ENCODE measurements at places on chromosomes 5 and 9. TPM values are rescaled to one million over a fixed set of nuclear protein-coding genes. Genes with fewer than 3 reads are reported as not detected.

DNA sequence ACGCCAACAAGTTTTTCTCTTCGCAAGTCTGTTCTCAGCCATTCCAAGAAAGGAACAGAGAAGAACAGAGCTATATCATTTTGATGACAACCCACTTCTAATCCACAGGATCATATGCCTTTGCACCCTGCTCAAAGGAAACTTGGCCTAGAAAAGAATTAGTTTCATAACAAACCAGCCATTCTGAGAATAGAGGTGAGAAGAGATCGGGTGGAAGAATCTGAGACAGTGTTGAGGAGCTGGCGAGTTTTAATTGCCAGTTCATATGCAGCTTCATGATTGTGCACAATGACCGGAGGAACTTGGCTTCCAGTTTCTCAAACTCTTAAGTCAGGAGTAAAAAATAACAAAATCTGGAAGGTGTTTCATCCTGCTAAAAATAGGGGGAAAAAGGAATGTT is 380.0 kb downstream of the NR2F1-AS1 start:
- no peak for DNase-seq
- no peak overlapping the region for H3K27ac ChIP-seq
- H3K4me1 ChIP-seq, result no peaks in the 10 kb centered on the region
- H3K27me3 ChIP-seq, result no peaks in the 10 kb centered on the region
- H3K36me3 ChIP-seq, result no peaks in the 10 kb centered on the region
- H3K4me3 ChIP-seq, result no peak overlapping the region

DNA sequence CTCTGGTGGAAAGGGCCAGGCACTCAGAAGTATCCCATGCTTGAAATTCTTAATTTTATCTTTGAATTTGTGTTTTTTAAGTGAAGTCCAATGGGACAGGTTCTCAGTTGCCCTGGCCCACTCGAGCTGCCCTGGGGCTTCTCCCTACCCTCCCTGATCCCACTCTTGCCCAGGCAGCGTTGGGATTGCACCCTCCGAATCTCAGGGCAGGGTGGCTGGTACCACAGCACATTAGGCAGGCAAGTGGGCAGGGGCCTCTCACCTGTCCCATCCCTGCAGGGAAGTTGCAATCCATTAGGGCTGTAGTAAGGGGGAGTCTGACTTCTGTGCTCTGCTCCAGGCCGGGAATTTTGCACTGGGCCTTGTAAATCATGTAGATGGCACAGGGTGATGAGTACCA is 2.7 kb downstream of the RUFY1 start:
- no peak for DNase-seq
- peaks cover 13% of the 10 kb centered on the region for H3K4me1 ChIP-seq
- no peaks in the 10 kb centered on the region for H3K27me3 ChIP-seq
- H3K27ac ChIP-seq, result no peak overlapping the region
- H3K36me3 ChIP-seq, result peaks cover 7% of the 10 kb centered on the region
- no peak overlapping the region for H3K4me3 ChIP-seq

DNA sequence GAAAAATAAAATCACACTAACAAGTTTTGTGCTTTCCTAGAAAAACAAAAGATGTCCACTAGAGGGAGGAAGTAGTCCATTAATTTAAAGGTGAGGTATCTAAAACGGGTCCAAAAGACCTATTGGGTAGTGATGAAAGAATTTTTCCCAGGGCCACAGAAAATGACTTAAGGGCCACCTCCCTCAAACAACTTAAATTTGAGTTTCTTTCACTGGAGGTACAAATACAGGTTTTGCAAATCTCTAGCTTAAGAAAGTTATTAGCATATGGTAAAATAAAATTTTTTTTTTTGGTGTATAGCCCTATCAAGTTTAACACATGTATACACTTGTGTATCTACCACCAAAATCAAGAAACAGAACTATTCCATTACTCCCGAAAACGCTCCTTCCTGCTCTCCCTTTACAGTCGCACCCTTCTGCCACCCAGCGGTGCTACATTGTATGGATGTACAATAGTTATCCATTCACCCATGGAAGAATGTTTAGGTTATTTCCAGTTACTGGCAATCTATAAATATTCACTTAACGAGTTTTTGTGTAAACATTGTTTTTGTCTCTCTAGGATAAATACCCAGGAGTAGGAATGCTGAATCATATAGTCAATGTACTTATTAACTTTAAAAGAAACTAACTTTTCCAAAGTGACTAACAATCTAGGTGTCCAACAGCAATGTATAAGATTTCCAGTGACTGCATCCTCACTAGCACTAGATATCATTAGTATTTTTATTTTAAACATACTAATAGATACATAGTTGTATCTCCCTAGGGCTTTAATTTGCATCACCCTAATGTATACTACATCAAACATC is 21.9 kb downstream of the DEPDC1B start:
- no peak overlapping the region for H3K27ac ChIP-seq
- H3K4me3 ChIP-seq, result no peak overlapping the region
- H3K4me1 ChIP-seq, result no peaks in the 10 kb centered on the region
- no peak for DNase-seq
- H3K36me3 ChIP-seq, result no peaks in the 10 kb centered on the region
- no peaks in the 10 kb centered on the region for H3K27me3 ChIP-seq

- DNase-seq, result no peak
- H3K4me1 ChIP-seq, result no peaks in the 10 kb centered on the region
Measured at GRCh38 chr9:81460693-81461092, 228.7 kb downstream of the TLE1 start.

SPINK13 gene
- not detected for total RNA-seq

MAMDC2 gene
- 0.47 TPM for total RNA-seq

FOXE1 gene
- total RNA-seq, result 0.24 TPM

PRR7 gene
- total RNA-seq, result 3.6 TPM

Data from thymus (tissue), 14 donors.